Tongue (tissue), 3 donors: ENCODE measurements at places on chromosomes 11 and 22. TPM values are rescaled to one million over a fixed set of nuclear protein-coding genes. Genes with fewer than 3 reads are reported as not detected.

SLC22A6 gene
- not detected for total RNA-seq

HDAC10 gene
- total RNA-seq, result 23.4 TPM

PKDREJ gene
- 0.10 TPM for total RNA-seq

PRR33 gene
- 4.8 TPM for total RNA-seq

ZNF214 gene
- total RNA-seq, result 3.7 TPM

HPS4 gene
- 27.8 TPM for total RNA-seq

IL17REL gene
- total RNA-seq, result not detected

KRTAP5-9 gene
- total RNA-seq, result not detected
